ENCODE measurements at places on chromosomes 11 and 22.

DNA sequence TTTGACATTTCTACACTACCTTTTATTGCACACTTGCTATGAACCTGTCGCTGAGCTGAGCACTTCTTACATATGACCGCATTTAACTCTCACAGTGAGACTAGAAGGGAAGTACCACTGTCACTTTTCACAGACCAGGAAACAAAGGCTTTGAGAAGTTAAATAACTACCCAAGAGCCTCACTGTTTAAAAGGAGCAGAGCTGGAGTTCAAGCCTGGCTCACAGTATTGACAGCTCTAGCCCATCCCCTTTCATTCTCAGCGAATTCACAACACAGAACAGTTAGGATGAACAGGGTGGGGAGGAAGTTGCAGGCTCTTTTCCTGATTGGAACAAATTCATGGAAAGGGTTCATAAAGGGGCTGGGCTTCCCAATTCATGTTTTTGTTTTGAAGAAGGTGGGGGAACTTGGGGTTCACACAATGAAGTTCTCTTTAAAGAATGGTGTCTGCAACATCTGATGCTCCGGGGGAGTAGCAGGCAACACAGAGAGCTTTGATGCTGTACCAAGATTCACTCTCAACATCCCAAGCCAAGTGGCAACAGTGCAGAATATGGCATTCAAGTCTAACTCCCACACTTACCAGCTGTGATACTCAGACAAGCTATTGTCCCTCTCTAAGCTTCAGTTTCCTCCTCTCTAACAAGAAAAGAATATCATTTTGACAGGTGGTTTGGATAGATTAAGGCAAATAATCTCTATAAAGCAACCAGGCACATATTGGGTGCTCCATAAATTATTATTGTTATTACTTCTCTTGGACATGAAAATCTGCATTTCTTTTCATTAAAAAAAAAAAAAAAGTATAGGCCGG is 17.2 kb downstream of the SCGB1A1 start:
- DNase-seq: no peak

DNA sequence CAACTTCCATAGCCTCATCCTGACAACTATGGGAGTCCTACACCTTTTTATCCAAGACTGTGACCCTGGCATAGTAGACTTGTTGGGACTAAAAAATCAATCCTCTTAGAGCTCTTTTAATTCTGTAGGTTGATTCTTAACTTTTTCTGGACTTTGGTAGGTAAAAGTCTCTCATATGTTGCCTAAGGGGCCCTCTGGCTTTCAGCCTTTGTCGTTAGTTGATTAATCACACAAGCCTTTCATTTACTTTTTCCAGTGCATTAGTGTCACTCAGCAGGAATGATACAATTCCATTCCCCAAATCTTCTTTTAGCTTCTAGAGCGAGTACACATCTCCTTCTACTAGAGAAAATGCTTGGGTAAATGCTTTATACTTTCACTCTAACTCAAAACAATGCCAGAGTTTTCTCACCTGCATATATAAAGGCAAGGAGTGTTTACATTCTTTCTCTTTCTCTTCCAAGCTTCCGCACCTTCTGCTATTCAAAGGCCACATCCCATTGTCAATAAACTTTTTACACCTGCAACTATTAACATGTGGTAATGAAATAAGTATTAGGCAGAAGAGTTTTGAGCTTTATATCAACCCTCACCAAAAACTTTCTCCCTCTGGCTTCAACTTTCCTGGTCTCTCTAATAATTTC is 516.6 kb downstream of the FAM181B start:
- DNase-seq: no peak

- no peak for DNase-seq
These were observed 403.6 kb downstream of the TBC1D22A start for GRCh38 chr22:47166033-47166404.

DNA sequence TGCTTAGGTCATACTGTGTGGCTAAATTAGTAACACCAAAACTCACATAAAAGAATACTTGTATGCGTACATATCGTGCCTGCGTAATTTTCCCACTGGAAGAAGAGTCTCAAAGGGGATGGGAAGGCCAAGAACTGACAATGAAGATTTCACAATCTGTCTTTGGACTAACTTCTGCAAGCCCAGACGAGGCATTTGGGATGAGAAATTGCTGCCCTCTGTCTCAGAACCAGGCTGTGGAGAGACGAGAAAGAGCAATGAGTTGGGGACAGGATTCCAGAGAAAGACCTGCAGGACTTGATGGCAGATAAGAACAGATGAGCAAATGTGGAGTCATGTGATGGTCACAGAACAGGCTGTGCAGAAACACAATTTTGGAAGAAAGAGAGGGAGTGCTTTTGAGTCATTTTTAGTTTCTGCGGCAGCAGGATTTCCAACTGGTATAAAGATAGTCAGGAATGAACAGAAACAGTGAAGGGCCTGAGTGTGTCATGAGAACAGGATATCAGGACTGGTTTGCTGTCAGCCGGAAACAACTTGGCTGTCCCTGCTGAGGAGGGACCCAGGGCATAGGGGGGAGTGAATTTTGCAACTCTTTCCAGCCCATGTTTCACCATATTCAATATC is 82.7 kb upstream of the CTSC start:
- no peak for DNase-seq

All from CD8-positive, alpha-beta memory T cell (primary cell).